ENCODE measurements at places on chromosomes 1 and 21.

GRCh38 chr1:216422821-216423520 lies at the start of gene USH2A:
TSS of gene USH2A (minus strand) at chr1:216423448. CDS start at chr1:216422336, 1,112 bp downstream.
- DNase-seq: no peak

DNA sequence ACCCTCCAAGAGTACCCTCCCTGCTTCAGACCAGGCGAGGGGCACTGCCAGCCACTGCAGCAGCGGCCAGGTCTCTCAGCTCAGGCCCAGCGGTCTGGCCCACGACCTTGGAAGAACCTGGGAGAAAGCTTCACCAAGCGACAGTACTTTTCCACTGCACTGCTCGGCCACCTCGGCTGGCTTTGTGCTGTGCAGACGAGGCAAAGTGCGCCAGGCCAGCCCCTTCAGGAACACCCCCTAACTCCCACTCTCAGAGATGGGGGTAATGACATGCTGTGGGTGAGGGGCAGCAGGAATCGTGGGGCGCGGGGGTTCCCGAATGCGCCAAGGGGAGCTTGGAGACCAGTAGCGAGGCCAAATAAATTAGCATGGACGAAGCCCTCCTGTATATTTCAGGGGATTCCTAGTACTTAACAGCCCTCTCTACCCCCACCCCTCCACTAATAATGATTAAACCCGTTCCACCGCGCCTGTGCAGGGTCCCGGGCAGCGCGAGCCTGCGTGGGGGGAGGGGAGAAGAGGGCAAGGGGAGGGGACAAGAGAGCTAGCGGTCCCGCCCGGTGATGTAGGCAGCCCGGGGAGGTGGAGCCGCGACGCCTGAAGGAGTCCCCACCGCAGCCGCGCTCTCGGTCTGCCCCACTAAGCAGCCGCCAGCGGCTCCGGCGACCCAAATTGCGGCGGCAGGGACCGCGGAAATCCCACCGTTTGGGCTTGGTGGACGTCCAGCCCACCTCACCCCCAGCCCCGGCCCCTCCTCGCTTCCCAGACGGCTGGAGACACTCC lies at the start of gene FAM43B:
TSS of gene FAM43B (plus strand) at position 629 of the 783 bp plus-strand sequence. CDS start 401 bp downstream, outside the sequence.
- no peak for DNase-seq

- DNase-seq: no peak
Observed at GRCh38 chr1:214843281-214843680, 239.3 kb upstream of the KCNK2 start.

DNA sequence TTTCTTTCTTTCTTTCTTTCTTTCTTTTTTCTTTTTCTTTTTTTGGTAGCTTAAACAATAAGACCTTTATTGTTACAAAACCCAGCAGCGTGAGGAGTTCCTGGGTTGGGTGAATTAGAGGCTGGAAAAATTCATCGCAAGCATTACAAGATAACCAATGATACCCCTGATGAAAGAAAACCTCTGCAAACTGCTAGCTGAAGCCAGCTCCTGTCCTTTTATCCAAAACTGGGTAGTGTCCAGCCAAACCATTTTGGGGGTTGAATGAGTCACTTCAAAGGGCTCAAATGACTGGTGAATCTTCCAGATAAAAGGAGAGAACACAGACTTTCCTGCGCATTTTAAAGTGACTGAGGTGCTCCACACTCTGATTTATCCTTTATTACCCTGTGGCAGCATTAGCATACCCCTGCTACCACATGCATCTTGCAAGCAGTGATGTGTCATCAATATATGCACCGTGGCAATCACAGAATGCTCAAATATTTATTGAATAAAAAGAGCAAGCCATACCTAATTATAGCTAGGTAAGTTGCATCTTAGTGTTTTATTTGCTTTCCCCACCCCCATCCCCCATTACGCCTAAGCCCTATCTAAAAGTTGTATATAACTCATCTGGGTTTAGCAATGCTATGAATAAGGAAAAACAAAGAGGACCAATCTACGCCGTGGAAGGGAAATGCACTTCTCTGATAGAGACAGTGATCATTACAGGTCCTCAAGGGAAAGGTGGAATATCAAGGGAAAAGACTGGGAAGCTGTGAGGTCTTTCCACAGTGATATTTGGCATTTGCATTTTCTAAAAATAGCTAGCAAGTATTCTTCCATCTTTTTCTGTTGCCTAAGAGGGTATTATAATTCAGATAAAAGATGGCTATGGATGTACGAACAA lies 32.4 kb upstream of the CEP350 start:
- no peak for DNase-seq

Data from effector CD4-positive, alpha-beta T cell (primary cell).